ENCODE measurements at places on chromosomes 6 and 20.

DNA sequence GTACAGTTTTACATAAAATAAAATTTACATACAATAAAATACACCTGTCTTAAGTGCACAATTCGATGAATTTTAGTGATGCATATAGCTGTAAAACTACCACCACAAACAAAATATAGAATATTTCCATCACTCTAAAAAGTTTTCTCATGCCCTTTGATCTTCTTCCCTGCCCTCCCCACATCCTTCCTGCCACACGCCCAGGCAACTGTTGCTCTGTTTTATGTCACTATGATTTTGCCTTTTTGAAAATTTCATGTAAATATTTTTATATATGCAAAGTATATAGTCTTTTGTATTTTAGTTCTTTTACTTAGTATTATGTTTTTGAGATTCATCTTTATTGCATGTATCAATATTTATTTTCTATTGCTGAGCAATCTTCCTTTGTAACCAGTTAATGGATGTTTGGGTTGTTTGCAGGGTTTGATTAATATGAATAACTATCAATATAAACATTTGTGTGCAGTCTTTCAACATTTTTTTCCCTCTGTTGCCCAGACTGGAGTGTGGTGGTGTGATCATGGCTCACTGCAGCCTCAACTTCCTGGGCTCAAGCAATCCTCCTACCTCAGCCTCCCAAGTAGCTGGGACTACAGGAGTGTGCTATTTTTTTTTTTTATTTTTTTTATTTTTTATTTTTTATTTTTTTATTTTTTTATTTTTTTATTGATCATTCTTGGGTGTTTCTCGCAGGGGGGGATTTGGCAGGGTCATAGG, 23.8 kb upstream of the SAMHD1 start:
- no peak for DNase-seq

- DNase-seq: no peak
These were observed 62.2 kb upstream of the BMP2 start for GRCh38 chr20:6705106-6705766.

DNA sequence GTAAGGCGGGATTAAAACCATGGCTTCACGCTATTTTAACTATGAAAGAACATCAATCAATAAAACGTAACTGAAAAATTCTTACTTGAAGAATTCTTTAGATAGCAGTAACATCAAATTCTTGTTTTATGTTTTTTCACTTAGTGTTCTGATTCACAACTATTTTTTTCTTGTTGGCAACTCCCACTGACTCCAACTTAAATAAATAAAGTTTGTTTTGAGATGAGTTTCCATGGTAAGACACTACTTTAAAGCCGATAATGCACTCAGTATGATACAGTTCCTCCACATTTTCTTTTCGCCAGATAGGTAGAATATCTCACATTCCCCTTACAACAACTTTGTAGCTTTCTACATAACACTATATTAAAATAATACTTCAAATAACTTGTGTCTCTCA, 33.1 kb upstream of the CNKSR3 start:
- DNase-seq: no peak

GRCh38 chr6:154638369-154638768, 94.8 kb upstream of the SCAF8 start:
- DNase-seq: no peak

- peak; percentile 93 for DNase-seq
These were observed 471.7 kb downstream of the CDKAL1 start for GRCh38 chr6:21005816-21006570.

GRCh38 chr20:33740189-33740588, 8.4 kb downstream of the ZNF341 start:
- DNase-seq: no peak

DNA sequence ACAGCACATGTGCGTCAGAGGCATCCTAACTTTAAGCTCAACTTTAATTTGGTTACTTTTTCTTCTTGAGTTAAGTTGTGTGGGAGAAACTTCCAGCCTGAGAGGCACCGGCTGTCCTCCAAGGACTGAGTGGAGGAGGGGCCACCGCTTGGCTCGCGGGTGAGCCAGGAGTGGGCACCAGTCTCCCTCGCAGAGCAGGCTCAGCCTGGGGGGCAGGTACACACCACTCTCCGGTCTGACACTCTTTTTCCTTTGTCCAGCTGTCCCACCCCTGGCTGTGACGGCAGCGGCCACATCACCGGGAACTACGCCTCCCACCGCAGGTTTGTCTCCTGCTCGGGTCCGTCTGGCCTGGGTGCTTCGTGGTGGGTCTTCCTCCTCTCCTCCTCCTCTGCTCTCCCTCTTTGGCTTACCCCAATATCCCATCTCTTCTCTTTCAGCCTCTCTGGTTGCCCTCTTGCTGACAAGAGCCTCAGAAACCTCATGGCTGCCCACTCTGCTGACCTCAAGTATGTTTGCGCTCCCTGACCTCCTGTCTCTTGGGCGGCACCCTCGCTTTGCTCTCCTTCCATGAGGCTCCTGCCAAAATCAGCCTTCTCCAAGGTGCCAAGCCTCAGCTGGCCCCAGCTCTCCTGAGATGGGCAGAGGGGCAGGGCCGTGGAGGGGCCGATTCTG, 32.6 kb upstream of the PCMTD2 start:
- DNase-seq: no peak

GRCh38 chr6:47197682-47198640, 111.7 kb downstream of the TNFRSF21 start:
- no peak for DNase-seq

- no peak for DNase-seq
These were observed 6.8 kb downstream of the CDKN1A start for GRCh38 chr6:36685166-36685924.

GRCh38 chr6:78062993-78063392, 410.2 kb downstream of the MEI4 start:
- no peak for DNase-seq

DNA sequence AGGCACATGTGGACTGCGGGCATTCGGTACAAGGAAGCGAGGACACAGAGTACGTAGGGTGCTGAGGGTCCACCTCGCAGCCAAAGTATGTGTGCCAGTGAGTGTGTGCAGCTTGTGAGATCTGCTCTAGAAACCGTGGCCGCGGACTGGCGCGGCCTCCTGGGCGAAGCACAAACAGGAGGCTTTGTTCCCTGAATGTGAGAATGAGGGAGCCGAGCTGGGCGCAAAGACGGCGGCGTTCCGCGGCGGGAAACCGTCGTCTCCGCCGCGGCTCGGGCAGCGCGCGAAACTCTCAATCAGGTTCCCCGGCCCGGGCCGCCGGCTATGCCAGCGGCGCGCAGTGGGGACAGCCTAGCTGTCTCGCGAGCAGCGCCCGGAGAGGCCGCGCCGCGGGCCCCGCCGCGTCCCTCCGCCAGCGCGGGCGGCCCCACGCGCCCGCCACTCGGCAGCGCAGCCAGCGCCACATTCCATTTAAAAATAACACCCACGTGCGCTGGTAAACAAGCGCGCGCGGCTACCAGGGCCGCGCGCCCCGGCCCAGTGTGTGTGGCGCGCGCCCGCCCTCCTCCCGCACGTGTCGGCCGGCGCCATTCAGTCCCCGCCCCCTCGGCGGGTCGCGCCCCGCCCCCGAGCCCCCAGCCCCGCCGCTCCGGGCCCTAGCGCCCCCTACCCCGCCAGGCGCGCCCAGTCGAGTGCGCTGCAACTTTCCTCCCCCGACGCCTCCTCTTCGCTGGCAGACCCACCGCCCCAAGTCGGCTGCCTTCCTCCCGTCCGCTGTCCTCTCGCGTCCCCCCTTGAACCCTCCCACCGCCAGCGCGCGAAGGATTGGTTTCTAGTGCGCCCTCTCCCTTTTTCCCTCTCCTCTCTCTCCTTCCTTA, 3.0 kb upstream of the FOXO3 start:
- DNase-seq: peak; percentile 55
